ENCODE measurements at places on chromosomes 1 and 21.
A peak's percentile ranks its signal among the peaks of the same experiment; 100 is the strongest.

DNA sequence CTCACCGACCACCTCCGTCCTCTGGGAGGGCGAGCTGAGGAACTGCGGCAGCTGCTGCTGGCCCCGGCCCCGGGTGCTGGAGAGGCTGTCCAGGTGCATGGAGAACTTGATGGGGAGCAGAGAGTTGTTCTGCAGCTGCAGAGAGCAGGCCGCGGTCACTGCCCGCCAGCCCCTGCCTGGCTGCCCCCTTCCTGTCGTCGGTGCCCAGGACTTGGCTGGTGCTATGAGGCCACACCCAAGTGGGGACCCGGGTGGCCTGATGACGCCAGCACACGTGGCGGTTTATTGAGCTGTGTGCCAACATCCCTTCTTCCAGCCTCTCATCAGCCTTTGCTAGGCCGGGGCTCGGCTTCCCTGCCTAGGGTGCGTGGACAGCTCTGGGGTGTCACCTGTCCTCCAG lies 5.3 kb upstream of the TMEM52 start:
- H3K4me3 ChIP-seq = no peak overlapping the region
- no peak for DNase-seq
- no peaks in the 10 kb centered on the region for H3K36me3 ChIP-seq
- H3K27me3 ChIP-seq = peaks cover 17% of the 10 kb centered on the region

DNA sequence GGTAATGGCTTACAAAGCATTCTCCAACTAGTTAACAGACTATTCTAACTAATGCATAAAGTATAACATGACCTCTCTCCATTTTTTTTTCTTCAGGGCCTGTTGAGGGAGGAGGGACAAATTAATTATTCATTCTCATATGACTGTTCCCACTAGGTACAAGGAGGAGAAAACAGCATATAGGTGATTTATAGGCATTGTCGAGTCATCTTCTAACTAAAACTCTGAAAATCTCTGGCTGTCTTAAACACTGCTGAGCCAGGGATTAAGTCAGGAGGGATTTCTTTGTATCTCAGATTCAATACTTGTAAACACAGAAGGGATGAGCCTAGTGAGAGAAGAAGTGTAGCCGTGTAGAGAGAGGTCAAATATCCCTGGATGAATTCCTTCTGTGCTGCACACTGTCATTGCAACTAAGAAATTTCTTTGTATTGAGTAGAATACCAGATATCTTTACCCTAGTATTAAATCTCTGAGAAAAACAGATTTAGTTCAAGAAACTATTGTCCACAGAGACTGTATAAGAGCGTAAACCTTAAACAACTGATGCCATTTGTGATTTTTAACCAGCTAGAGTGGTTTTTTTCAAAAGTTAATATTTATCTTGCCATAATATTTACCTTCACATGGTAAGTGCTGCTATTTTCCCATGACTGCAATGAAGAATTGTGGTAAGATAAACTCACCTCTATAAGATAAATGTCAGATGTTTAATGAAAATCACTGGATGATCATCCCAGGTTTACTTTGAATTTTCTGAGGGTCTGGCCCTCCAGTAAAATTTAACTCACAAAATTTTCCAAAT lies 465.3 kb downstream of the RWDD3 start:
- no peaks in the 10 kb centered on the region for H3K36me3 ChIP-seq
- H3K4me3 ChIP-seq = no peak overlapping the region
- no peak overlapping the region for H3K27ac ChIP-seq
- H3K27me3 ChIP-seq = no peaks in the 10 kb centered on the region

DNA sequence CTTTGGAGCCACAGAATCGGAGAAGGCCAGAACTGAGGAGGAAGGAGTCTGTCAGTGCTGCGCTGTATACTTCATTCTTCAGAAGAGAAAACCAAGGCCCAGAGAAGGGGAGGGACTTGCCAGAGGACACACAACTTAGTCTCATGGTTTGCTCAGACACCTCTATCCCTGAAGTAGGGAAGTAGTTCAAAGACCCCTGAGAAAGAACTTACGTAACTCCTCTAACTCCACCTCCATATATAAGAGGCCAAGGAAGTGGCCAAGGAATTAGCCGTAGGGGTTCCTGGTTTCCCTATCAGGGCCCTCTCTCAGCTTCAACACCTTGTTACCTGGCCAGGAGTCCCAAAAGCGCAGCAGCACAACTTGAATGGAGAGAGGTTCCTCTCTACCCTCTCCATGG lies 580 bp upstream of the NECTIN4 start:
- H3K27me3 ChIP-seq = peaks cover 24% of the 10 kb centered on the region
- no peak for DNase-seq
- no peak overlapping the region for H3K4me3 ChIP-seq
- no peaks in the 10 kb centered on the region for H3K4me1 ChIP-seq
- H3K27ac ChIP-seq = no peak overlapping the region

- H3K27me3 ChIP-seq = peaks cover 3% of the 10 kb centered on the region
- DNase-seq = no peak
- no peak overlapping the region for H3K4me3 ChIP-seq
- no peaks in the 10 kb centered on the region for H3K36me3 ChIP-seq
- no peak overlapping the region for H3K27ac ChIP-seq
Observed at GRCh38 chr1:183432548-183432875, 14.3 kb upstream of the NMNAT2 start.

- no peak for DNase-seq
- H3K27me3 ChIP-seq = peaks cover 4% of the 10 kb centered on the region
- H3K27ac ChIP-seq = no peak overlapping the region
Observed at GRCh38 chr1:6043561-6043960, 2.1 kb upstream of the KCNAB2 start.

- H3K27ac ChIP-seq = peak overlapping the region; percentile 83
- no peaks in the 10 kb centered on the region for H3K4me1 ChIP-seq
- H3K27me3 ChIP-seq = no peaks in the 10 kb centered on the region
- H3K4me3 ChIP-seq = no peak overlapping the region
- DNase-seq = no peak
Observed at GRCh38 chr1:115183158-115183557, 93.9 kb upstream of the TSPAN2 start.

- H3K36me3 ChIP-seq = peaks cover 90% of the 10 kb centered on the region
- no peak for DNase-seq
- no peak overlapping the region for H3K4me3 ChIP-seq
- H3K27me3 ChIP-seq = no peaks in the 10 kb centered on the region
- no peaks in the 10 kb centered on the region for H3K4me1 ChIP-seq
- no peak overlapping the region for H3K27ac ChIP-seq
Observed at GRCh38 chr1:21716169-21716568, 47.0 kb upstream of the RAP1GAP start.

GRCh38 chr21:44483288-44484237 lies 28.3 kb downstream of the LRRC3 start:
- H3K36me3 ChIP-seq = no peaks in the 10 kb centered on the region
- no peak overlapping the region for H3K27ac ChIP-seq
- DNase-seq = no peak
- H3K4me3 ChIP-seq = no peak overlapping the region
- H3K4me1 ChIP-seq = no peaks in the 10 kb centered on the region
